ENCODE measurements at places on chromosomes 12 and 14. TPM values are rescaled to one million over a fixed set of nuclear protein-coding genes. Genes with fewer than 3 reads are reported as not detected.

OTX2 gene
- polyA plus RNA-seq = not detected

KRT85 gene
- not detected for polyA plus RNA-seq

TMEM121 gene
- polyA plus RNA-seq = 3.7 TPM

CISTR gene
- not detected for polyA plus RNA-seq

PTHLH gene
- not detected for polyA plus RNA-seq

B4GALNT3 gene
- polyA plus RNA-seq = 0.25 TPM

STRAP gene
- polyA plus RNA-seq = 108 TPM

TIGAR gene
- 3.5 TPM for polyA plus RNA-seq

KRT75 gene
- not detected for polyA plus RNA-seq

KRT77 gene
- polyA plus RNA-seq = not detected

PZP gene
- not detected for polyA plus RNA-seq

ARHGAP9 gene
- 320 TPM for polyA plus RNA-seq

DNA sequence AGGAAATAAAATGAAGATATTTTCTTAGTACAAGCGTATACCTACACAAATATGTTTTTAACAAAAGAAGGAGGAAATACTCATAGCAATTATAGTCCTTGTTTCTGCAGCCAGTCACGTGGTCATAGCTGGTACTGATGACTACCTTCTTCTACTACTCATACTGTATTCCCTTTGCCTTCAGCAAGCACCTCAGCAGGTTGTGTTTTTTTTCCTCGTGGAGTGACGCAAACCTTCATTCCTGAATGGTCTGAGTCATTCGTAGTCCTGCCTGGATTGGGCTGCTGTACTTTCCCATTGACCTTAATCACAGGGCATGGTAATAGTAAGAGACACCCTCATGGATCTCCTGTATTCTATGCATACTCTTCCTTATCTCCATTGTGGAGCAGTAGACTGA lies 25.7 kb upstream of the SLC16A7 start:
- no peaks in the 10 kb centered on the region for H3K36me3 ChIP-seq
- no peak for DNase-seq
- H3K4me3 ChIP-seq = no peak overlapping the region
- H3K4me1 ChIP-seq = no peaks in the 10 kb centered on the region
- no peak overlapping the region for H3K27ac ChIP-seq

DNA sequence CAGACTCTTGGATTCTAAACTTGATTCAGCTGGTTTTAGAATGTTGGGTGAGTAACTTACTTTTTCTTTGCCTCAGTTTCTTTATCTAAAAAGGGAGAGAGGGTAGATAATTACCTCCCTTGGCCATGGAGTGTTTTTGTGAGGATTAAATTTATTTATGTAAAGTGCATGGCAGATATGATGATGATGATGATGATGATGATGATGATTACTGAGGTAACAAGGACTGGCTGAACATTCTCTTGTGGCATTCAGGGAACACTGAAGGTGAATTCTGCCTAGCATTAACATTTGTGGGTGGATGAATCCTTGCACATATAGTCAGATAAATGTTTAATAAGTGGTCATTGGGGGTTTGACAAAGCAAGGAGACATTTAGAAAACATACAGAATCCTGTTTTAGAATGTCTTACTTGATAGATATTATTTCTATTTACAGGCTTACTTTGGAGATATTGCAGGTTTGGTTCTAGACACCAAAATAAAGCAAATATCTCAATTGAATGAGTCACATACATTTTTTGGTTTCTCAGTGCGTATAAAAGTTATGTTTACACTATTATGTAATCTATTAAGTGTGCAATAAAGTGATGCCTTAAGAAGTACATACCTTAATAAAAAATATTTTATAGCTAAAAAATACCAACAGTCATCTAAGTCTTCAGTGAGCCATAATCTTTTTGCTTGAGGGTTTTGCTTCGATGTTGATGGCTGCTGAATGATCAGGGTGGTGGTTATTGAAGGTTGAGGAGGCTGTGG lies 123.2 kb downstream of the SNAPC1 start:
- H3K27ac ChIP-seq = no peak overlapping the region
- peaks cover 54% of the 10 kb centered on the region for H3K4me1 ChIP-seq
- H3K36me3 ChIP-seq = no peaks in the 10 kb centered on the region
- DNase-seq = no peak
- H3K4me3 ChIP-seq = no peak overlapping the region

DNA sequence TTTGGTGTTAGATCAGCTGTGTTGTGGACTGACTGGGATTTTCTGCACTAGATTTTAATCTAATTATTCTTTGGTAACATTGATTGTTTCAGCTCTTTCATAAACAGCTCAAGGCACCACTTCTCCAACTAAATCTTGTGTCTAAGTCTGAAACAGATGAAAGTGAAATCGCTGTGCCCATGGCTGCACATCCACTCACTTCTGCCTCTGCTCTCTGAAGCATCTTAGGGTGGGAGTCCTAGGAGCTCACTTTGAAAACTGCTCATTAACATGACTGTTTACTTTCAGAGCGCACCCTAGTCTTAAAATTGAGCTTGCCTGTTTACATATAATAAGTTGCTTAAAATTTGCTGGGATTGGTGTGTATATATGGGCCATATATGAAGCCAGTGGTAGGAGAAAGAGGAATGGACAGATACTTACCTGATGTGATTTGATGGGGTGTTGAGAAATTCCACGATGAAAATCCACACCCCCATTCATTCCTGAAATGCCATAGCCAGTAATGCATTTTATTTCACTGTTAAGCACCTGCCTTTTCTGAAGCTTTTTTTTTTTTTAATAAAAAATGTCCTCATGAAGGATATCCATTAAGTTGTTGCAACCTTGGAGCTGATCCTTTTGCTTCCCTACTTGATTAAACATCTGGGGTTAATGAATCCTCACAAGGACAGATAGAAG lies 52.8 kb downstream of the PPFIBP1 start:
- no peaks in the 10 kb centered on the region for H3K36me3 ChIP-seq
- H3K27me3 ChIP-seq = no peaks in the 10 kb centered on the region
- peaks cover 17% of the 10 kb centered on the region for H3K4me1 ChIP-seq
- no peak for DNase-seq
- H3K27ac ChIP-seq = no peak overlapping the region
- no peak overlapping the region for H3K4me3 ChIP-seq

DNA sequence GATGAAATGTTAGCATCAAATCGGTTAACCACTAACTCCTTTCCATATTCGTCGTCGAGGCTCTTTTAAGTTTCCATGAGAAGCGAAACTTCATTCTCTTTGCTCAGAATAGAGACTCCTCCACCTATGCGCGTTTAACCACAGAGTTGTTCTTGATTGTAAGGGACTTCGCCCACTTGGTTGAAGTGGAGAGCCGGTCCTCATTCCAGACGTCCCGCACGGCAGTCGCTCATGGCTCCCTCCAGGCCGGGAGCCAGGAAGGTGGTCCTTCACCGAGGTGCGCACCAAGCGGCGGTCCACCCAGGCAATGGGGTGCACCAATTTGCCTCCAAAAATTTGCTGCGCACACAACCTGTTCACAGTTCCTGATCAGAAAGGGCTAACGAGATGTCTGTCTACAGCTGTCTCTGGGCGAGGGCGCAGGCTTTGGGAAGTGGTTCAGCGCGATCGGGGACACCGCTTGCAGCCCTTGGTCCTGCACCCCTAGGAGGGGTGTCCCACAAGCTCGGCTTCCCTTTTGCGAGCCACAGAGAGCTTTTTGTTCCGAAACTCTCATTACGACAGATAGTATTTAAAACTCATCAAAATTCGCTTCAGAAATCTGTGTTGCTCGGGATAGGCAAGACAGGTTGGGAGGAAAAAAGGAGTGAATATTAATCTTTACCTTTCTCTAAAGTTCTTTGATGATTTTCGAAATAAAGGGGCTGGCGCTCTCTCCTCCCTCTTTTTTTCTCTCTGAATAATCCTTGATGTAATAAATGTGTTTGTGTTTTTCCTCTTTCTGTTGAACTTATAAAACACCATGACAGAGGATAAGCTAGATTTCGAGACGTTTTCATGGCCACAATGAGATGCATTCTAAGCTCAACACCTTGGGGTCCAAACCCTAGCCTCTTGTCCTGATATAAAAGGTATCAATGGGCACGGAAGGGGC lies 6.4 kb upstream of the ALX1 start:
- DNase-seq = peak; percentile 2
- peaks cover 30% of the 10 kb centered on the region for H3K27me3 ChIP-seq
- H3K27ac ChIP-seq = no peak overlapping the region
- no peak overlapping the region for H3K4me3 ChIP-seq
- H3K4me1 ChIP-seq = no peaks in the 10 kb centered on the region
- no peaks in the 10 kb centered on the region for H3K36me3 ChIP-seq

DNA sequence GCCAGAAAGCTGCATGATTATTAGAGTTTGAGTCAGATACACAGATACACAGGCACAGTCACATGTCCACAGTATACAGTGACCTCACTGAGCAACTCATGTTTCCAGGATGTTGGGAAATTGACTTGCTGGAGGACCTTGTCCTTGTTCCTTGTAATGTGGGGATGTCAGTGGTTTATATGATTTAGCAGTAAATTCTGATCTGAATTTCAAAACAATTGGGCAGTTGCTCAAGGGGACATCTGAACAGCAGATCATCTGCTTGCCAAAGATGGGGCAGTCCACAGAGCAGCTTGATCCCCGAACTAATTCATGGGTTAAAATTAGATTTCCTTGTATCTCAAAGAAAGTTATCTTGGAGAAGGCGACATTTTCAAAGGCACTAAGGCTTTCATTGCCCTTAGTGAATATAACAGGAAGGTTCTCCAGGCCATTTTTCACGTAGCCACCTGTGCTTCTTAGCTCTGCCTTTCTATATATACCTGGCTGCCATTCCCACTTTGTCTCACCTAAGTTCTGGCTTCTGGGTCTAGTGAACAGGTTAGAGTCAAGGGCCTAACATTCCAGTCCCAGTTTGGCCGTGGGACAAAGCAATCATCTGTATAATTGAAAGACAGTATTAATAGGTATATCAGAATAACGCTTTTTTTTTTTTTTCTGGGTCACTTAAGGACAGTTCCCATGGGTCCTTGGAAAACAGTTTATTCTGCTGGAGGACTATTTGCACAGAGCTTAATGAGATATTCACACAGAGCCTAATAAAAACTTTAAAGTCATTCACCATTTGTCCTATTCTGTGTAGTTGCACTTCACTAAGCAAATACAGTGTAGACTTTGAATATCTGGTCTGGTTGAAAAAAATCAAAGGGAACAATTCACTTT lies 64.9 kb upstream of the STRN3 start:
- no peak overlapping the region for H3K4me3 ChIP-seq
- H3K27ac ChIP-seq = no peak overlapping the region
- H3K4me1 ChIP-seq = no peaks in the 10 kb centered on the region
- DNase-seq = no peak
- H3K36me3 ChIP-seq = no peaks in the 10 kb centered on the region
- H3K27me3 ChIP-seq = no peaks in the 10 kb centered on the region

DNA sequence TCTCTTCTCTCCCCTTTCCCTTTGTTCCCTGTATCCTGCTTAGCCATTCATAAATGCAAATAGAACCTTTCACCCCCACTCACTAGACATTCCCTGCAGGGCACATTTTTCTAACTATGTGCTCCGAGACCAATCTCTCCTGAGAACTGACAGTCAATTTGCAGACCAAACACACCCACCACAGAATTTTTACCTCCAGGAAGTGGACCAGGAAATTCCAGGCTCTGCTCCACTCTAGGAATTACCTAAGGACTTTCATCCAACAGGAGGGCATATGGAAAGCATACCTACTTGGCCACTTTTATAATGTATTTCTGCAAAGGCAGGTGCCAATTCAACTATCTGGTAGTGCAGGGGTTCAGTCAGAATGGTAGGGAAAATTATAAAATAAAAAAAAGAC lies 8.9 kb upstream of the TAS2R46 start:
- H3K27ac ChIP-seq = no peak overlapping the region
- no peaks in the 10 kb centered on the region for H3K27me3 ChIP-seq
- peaks cover 4% of the 10 kb centered on the region for H3K4me1 ChIP-seq
- H3K4me3 ChIP-seq = no peak overlapping the region
- DNase-seq = no peak
- no peaks in the 10 kb centered on the region for H3K36me3 ChIP-seq

- H3K27ac ChIP-seq = no peak overlapping the region
- no peaks in the 10 kb centered on the region for H3K36me3 ChIP-seq
- no peaks in the 10 kb centered on the region for H3K27me3 ChIP-seq
- no peak for DNase-seq
- no peak overlapping the region for H3K4me3 ChIP-seq
Measured at GRCh38 chr12:2110849-2111566, 58.2 kb downstream of the CACNA1C start.

GRCh38 chr12:112514456-112514855 lies 95.7 kb downstream of the PTPN11 start:
- H3K4me3 ChIP-seq = no peak overlapping the region
- H3K4me1 ChIP-seq = no peaks in the 10 kb centered on the region
- peaks cover 2% of the 10 kb centered on the region for H3K36me3 ChIP-seq
- H3K27ac ChIP-seq = no peak overlapping the region
- DNase-seq = no peak

- H3K4me1 ChIP-seq = no peaks in the 10 kb centered on the region
- H3K4me3 ChIP-seq = no peak overlapping the region
- no peak for DNase-seq
Measured at GRCh38 chr12:16352481-16352880, 5.0 kb downstream of the MGST1 start.

- H3K27me3 ChIP-seq = no peaks in the 10 kb centered on the region
- no peaks in the 10 kb centered on the region for H3K4me1 ChIP-seq
- no peak overlapping the region for H3K4me3 ChIP-seq
- no peak for DNase-seq
- no peak overlapping the region for H3K27ac ChIP-seq
- H3K36me3 ChIP-seq = no peaks in the 10 kb centered on the region
Measured at GRCh38 chr12:124129132-124129531, 156.1 kb downstream of the ZNF664 start.

DNA sequence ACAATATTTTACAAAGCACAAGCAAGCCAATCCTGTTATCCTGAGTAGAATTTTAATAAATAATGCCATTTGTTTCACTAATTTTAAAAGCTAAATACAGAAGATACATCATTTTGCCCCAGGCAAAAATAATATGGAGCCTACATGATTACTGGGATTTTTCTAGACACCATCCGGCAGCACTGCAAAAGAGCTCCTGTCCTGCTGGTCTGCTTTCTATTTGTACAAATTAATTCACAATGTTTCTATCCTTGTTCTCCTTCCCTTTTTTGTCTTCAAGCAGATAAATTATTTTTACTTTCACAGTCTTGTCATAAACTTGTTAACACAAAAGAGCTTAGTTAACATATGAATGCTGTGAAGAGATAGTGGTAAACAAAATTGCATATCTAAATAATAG lies 4.6 kb downstream of the SIX1 start:
- H3K27me3 ChIP-seq = peaks cover 2% of the 10 kb centered on the region
- no peaks in the 10 kb centered on the region for H3K36me3 ChIP-seq
- DNase-seq = no peak

- H3K4me3 ChIP-seq = no peak overlapping the region
- H3K36me3 ChIP-seq = no peaks in the 10 kb centered on the region
- peaks cover 3% of the 10 kb centered on the region for H3K27me3 ChIP-seq
- H3K27ac ChIP-seq = no peak overlapping the region
- no peak for DNase-seq
Measured at GRCh38 chr12:52612431-52613383, 5.7 kb downstream of the KRT73 start.

- H3K4me1 ChIP-seq = no peaks in the 10 kb centered on the region
- H3K36me3 ChIP-seq = peaks cover 2% of the 10 kb centered on the region
- H3K4me3 ChIP-seq = no peak overlapping the region
- no peak for DNase-seq
Measured at GRCh38 chr12:132534076-132534475, 44.1 kb downstream of the FBRSL1 start.

- DNase-seq = no peak
- H3K36me3 ChIP-seq = no peaks in the 10 kb centered on the region
- H3K4me1 ChIP-seq = no peaks in the 10 kb centered on the region
- H3K27me3 ChIP-seq = peaks cover 7% of the 10 kb centered on the region
Measured at GRCh38 chr12:70756118-70756517, 118.9 kb upstream of the PTPRB start.

Measured in B cell (primary cell).